ENCODE measurements at places on chromosomes 16 and 17.
A peak's percentile ranks its signal among the peaks of the same experiment; 100 is the strongest.

DNA sequence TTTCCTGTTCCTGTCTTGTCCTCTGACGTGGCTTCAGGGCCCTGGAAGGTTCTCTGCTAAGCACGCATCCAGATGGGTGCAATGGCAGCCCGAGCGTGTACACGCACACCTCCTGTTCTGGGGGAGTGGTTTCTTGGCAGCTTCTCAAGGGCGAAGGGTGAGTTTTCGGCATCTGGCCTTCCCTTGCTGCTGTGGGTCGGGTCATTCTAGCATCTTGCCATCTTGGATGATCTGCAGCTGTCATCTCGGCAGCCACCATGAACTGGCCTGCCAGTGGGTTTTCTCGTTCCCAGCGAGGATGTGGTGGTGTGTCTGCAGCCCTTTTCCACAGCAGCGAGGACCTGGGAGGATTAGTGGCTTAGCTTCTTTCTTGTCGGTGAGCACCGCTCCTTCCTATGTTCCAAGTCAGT lies 10.6 kb downstream of the MSI2 start:
- DNase-seq = no peak

DNA sequence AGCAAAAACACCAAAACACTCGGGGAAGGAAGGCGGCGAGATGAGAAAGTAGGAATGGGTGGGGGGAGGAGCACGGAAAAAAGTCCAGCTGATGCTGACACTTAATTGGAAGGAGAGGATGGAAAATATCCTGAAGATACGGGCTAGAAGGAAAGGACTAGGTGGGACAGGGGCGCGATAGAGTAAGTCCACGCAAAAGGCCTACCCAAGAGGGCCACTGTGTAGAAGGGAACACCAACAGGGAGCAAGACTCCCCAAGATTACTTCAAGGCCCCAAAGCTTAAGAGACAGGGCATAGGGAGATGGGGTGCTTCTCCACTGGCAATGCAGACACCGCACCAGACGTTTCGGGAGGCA lies 736 bp downstream of the APPBP2 start:
- DNase-seq = no peak

DNA sequence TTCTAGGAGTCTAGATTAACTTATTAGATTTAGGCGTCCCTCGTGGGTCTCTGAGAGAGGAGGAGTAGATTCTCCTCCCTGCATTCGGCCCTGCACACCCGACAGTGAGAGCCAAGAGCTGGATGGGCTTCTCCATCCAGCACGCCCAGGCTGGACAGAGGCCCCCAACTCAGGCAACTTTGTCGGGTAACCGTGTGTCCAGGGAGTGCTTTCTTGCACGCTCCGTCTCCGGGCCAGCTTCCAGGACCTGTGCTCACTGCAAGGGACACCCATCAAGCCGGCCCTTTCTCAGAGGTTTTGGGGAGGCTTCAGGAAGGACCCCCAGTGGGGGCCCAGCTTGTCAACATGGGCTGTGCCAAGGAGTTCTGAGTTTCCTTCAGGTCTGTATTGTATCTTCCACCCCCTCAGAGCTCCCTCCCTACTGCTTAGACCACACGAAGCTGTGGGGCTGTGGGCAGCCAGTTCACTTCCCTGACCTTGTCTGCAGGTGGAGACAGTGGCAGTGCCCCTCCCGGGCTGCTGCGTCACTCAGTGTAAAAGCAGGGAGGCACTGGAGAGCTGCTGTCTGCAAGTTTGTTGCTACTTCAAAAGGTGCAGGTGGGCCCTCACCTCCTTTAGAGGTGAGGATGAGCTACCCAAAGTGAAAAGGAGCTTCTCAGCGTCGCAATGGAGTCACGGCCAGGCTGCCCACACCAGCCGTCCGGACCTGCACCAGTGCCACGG lies 24.0 kb upstream of the C16orf78 start:
- DNase-seq = no peak

GRCh38 chr17:73787076-73788059 lies 143.1 kb upstream of the SDK2 start:
- no peak for DNase-seq

DNA sequence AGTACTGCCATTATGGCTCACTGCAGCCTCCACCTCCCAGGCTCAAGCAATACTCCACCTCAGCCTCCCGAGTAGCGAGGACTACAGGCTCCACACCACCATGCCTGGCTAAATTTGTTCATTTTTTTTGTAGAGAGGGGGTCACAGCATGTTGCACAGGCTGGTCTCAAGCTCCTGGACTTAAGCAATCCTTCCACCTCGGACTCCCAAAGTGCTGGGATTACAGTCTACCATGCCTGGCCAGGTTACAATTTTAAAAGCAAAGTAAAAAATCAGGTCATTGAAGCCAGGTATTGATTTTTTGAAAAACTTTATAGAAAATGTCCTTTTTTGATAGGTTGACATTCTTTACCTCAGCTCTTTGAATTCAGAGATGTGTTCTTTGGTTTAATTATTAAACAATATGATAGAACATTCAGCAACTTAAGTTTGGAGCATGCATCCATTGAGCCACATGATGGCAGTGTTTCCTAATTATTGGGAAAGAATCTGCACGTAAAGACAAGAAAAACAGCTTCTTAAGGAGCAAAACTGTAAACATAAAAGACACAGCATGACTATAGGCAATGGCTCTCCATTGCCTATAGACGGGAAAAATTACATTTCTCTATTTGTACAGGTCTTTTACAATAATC lies 1.7 kb upstream of the SLC16A11 start:
- no peak for DNase-seq

DNA sequence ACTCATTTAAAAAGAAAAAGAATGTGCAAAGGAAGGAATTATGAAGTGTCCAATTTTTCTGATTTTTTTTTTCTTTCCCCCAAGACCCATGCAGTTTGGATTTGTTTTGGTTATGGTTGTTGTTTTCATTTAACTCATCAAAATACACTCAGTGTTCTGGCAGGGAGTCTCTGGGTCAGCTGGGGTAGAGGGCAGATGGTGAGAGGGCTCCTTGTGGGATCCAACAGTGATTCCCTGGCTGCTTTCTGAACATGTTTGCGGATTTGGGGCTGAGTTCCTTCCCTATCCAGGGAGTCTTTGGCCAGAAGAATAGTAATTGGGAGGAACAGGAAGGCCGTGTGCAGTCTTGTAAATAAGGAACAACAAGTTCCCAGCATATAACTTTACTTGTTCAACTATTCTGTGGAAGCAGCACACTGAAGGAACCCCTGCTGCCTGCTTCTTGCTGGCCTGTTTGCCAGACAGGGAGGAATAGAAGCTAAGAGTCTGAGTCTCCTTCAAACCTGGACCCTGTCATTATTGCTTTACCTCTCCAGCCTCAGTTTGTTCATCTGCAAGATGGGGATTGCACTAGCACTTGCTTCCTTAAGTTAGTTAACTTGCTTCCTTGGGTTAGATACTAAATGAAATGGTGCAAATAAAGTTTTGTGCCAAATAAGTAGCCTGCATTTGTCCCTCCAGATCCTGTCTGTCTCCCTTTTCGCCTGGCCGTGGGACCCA lies 32.1 kb downstream of the C17orf67 start:
- no peak for DNase-seq

- no peak for DNase-seq
Observed at GRCh38 chr16:15703029-15703736, 53.1 kb downstream of the NDE1 start.

DNA sequence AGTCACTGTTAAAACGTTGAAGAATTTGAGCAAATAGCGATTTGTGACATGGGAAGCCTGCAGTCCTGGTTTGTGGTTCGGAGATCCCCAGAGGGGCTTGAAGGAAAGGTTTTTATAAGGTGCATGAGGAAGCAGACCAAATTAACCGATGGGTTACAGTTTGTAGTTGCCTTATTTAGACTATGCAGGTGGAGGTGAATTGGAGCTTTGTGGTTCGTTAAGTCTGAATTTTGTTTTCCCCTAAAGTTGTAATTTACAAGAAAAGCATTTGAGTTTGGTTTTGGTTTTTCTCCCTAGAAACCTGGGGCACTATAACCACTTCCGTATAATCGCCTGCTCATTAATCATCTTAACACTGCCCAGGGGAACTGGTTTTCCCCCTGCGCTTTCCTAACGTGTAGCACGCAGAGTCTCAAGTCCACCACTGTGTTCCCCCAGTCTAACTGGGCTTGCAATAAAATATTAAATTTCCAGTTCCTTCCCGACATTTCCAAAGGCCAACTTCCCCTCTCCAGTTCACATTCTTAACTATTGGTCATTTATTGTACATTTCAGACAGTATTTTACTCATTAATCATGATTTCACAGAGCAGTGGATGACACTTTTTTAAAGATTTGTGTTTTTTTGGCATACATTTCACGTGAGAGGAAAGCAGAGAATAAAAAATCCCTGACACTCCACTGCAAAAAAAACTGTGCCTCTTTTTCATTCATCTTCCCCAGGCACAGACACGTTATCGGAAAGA lies 932 bp downstream of the ZNF267 start:
- no peak for DNase-seq

- no peak for DNase-seq
Observed at GRCh38 chr17:43845766-43846165, 1.2 kb upstream of the CD300LG start.

GRCh38 chr16:57824888-57825287 lies 22.6 kb upstream of the KIFC3 start:
- no peak for DNase-seq

DNA sequence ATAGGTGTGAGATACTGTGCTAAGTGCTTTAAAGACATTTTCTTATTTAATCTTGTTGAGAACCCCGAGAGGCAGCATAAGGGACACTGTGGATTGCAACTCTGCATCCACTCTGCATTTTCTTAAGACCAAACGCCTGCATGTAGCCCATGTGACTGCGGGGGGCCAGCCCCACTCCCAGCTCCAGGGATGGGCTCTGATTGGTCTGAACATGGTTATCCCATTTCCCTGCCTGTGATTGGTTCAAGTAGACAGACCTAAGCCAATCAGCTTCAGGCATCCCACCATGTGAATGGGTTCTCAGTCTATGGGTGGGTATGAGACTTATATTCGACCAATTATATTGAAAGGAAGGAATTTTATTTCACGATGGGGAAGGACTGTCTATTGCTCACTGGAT lies 33.2 kb upstream of the USP7 start:
- no peak for DNase-seq

DNA sequence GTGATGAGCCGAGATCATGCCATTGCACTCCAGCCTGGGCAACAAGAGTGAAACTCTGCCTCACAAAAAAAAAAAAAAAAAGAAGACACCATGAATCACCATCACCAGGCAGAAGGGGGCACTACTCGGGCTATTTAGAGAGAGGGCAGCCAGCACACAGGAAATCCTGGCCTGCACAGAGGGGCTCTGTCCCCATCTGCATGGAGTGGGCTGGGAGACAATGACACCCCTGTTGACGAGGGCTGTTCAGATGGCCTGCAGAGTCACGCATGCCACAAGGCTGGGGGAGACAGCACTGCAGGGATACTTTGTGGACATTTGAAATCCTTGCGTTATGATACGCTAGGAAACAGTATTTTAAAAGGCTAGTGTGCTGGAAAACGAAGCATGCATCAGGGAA lies 48.3 kb downstream of the CUEDC1 start:
- DNase-seq = no peak

DNA sequence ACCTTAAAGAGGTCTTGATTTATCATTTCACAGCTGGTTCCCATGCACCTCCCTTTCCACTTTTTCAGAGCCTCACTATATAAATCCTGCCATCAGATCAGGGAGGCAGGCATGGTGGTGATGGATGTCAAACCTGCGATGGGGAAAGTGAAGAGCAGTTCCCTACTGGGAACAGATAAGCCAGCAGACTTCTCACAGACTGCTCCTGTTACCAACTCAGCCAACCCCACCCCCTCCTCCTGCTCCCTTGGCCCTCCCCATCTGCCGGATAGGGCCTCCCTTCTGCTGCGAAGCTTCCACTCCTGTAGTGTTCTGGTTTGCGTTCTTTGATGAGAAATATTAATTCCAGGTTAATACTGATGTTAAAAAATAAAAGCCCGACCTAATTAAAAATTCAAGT lies 232.1 kb downstream of the STX8 start:
- DNase-seq = no peak

GRCh38 chr16:28304214-28304613 lies 11.9 kb downstream of the SBK1 start:
- DNase-seq = no peak

- DNase-seq = peak; percentile 50
Observed at GRCh38 chr16:65098916-65099315, 22.9 kb downstream of the CDH11 start.

- no peak for DNase-seq
Observed at GRCh38 chr16:1553946-1554825, 20.7 kb downstream of the TMEM204 start.

DNA sequence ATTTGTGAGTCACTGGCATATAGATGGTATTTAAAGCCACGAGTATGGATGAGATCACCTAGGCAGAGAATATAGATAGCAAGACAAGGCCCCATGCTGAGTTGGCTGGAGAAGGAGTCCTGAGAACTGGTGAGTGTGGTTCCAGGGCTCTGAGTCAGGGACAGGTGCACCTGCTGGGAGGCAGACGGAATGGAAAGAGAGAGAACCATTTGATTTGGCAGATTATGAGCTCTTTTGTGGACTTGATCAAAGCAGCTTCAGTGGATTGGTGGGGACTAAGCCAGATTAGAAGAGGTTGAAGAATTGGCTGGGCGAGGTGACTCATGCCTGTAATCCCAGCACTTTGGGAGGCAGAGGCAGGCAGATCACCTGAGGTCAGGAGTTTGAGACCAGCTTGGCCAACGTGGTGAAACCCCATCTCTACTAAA lies 4.3 kb upstream of the C16orf92 start:
- no peak for DNase-seq

DNA sequence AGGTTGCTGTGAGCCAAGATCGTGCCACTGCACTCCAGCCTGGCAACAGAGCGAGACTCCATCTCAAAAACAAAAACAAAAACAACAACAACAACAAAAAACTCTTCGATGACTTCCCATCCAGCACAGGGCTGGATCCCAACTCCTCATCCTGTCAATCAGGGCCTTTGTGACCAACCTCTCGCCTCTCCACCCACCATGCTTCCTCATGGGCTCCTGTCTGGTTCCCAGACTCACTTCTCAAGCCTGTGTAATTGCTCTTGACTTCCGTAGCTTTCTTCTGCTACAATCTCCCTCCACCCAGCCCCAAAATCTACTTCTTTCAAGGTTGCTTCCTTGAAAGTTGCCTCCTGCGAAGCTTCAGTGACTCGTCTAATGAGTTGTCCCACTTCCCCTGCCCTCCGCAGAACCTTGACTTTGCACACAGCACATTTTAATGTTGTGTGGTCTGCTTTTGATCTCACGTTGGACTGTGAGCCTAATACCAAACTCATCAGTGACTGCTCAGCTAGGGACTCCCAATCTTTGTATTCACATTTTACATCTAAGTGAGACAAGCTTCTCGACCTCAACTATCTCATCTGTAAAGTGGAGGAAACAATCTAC lies 936 bp upstream of the RASL10B start:
- no peak for DNase-seq

Data from GM04504 (cell line).